NCI-H1092 (cell line): ENCODE measurements at places on chromosomes 6 and 20.

GRCh38 chr6:11333132-11333849 is 100.8 kb upstream of the NEDD9 start:
- DNase-seq: no peak

- DNase-seq: no peak
These were observed 17.6 kb upstream of the EZR start for GRCh38 chr6:158836625-158837311.

DNA sequence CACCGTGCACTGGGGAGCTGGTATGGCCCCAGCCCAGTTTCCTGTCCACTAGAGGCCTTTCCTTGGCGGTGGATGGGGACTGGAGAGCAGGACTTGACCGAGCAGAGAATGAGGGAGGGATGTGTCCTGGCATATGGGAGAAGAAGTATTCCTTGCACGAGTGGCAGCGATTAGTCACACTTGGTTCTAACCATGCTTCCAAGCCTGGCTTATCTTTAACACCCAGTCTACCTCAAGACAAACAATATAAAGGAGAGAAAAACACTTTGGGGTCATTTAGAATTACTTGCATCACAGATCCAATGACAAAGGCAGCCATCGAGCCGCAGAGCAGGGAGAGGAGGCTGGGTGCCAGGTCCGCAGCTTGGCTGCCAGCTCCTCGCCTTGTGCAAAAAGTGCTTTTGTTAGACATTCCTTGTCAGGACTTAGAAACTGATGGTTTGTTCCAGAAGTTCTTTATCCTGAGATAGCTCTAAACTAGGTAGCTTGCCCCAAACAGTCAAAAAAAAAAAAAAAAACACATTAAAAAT is 214.9 kb upstream of the GMDS start:
- DNase-seq: no peak

GRCh38 chr20:15061955-15062354 is 724.5 kb upstream of the FLRT3 start:
- no peak for DNase-seq

- no peak for DNase-seq
These were observed 98.1 kb upstream of the KCNK16 start for GRCh38 chr6:39420300-39421265.

DNA sequence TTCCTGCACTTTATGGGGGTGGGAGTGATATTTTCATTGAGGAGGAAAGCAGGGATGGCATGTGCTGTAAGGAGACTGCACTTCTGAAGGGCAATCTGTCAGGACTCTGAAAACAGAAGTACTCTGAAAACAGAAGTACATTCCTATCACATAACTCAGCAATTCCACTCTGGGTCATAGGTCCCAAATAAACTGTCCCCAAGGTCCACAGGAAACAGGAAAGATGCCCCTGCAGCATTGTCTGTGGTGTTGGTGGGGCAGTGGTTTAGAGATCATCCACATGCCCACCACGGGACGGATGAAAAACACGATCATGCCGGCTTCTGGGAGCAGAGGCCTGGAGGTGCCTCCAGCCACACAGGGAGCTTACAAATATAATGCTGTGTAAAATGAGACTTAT is 150.3 kb downstream of the OTOR start:
- DNase-seq: no peak
